Fibroblast of skin of back (primary cell): ENCODE measurements at places on chromosomes 12 and 14.

DNA sequence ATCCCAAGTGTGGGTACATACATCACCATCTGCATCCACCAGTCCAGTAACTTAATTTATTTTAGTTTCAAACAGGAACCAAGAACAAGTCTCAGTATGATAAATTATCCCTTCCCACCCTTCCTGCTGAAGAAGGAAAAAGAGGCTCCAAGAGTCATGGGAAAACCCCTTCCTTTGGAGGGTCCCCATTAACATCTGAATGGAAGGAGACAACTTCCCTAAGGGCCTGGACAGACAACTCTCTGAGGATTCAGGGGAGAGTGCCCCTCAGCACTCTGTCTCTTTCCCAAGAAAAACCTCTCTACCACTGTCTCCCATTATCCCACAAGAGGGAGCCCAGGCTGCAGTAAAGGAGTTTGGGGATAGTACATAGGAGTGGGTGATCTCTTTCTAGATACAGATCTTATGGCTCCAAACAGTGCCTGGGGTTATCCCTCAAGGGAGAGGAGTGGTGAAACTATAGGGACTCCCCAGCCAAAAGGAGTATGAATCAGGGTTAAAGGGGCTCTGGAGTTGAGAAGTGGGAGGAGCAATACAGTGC is 6.2 kb downstream of the WNT10B start:
- DNase-seq: no peak

- DNase-seq: peak; percentile 62
Observed at GRCh38 chr12:57845478-57846284, 848 bp downstream of the CTDSP2 start.

- DNase-seq: peak; percentile 73
Observed at GRCh38 chr12:68899251-68899771, 33.7 kb downstream of the CPM start.

DNA sequence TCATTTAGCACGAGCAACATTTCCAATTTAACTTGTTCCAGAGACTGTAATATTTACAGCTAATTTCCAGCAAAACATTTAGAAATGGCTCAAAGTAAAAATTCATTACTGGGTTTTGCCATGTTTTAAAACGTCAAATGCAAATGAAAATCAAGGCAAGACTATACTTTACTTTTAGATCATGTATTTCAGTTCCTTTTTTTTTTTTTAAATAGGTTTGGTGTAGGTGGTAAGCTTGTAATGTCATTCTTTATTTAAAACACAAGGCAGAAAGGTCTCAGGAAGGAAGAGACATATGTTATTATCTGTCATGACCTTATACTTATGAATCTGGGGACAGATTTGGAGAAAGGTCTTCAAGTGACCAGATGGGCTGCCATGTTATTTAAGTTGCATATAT is 54.1 kb downstream of the GRIP1 start:
- DNase-seq: no peak

GRCh38 chr14:100031506-100032281 is 33.5 kb upstream of the EVL start:
- DNase-seq: peak; percentile 99

- peak; percentile 92 for DNase-seq
Observed at GRCh38 chr14:65281991-65282895, 130.3 kb upstream of the FUT8 start.

- DNase-seq: no peak
Observed at GRCh38 chr14:70084226-70084625, 104.5 kb downstream of the SLC8A3 start.

DNA sequence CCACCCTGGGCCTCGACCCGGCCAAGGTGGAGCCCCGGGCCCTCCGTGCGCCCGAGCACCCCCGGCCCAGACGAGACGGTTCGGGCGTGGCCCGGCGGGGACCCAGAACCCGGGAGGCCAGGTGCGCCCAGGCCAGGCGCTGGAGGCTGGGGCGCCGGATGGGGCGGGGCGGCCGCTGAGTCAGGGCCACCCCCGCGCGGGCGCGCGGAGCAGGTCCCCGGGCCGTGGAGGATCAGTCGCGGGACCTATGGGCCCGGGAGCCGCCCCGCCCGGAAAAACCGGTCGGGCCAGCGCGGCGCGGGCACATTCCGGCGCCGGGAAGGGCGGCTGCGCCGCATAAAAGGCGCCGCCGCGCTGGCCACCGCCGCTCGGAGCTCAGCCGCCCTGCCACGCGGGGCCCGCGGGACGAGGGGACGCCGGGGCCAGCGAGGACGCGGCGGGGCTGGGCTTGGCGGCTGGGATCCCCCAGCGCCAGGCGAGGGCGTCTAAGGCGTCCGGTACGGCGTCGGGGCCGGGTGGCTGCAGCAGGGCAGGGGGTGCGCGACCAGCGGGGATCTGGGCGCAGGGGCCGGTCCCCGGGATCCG is 21.5 kb upstream of the KIF26A start:
- DNase-seq: no peak

DNA sequence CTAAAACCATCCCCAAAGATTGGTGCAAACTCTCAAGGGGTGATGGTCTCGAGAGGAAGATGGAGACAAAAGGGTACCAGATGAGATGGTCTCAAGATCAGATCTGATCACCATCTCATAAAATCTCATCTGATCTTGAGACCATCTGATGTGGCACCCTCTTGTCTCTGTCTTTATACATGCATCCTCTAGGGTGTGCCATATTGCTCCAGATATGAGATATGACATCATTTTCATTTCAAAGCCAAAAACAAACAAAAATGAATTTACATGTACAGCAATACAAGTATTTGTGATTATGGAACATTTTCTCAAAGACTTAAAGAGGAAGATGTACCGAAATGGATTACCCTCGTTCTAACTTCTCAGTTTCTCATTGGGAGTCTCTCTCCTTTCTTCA is 787.2 kb downstream of the GALC start:
- no peak for DNase-seq

DNA sequence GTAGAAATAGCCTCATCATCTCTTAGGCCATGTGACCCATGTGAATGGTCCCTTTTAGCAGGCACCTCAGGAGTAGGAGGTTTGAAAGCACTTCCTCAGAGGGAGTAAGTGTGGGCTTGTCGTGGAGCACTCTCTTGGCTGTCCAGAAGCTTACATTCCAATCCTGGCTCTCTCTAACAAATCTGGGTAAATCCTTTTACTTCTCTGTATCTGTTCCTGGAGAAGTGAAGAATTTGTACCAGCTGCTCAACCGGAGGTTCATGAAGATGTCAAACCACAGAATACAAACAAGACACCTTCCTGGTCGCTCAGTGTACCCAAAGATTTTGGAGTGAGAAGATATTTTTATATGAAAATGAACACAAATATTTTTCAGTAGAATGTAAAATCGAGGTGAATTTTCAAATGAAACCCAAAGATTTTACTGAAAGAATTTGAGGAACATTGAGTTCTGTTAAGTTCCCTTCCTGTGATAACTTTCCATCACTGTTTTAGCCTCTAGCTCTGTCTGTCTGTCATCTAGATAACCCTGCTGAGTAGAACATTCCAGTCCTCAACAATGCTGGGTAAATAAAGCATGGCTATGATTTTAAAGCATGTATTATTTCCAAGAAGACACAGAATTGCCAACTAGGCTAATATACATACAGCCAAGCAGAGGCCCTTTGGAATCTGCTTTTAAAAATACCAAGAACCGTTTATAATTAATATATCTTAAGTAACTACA is 263.9 kb upstream of the RGS6 start:
- DNase-seq: peak; percentile 50

- DNase-seq: peak; percentile 57
Observed at GRCh38 chr14:105419195-105420091, at the start of gene MTA1. Gene MTA1, plus strand, starts transcription at chr14:105419827. Its CDS starts 209 bp downstream, at chr14:105420036.

DNA sequence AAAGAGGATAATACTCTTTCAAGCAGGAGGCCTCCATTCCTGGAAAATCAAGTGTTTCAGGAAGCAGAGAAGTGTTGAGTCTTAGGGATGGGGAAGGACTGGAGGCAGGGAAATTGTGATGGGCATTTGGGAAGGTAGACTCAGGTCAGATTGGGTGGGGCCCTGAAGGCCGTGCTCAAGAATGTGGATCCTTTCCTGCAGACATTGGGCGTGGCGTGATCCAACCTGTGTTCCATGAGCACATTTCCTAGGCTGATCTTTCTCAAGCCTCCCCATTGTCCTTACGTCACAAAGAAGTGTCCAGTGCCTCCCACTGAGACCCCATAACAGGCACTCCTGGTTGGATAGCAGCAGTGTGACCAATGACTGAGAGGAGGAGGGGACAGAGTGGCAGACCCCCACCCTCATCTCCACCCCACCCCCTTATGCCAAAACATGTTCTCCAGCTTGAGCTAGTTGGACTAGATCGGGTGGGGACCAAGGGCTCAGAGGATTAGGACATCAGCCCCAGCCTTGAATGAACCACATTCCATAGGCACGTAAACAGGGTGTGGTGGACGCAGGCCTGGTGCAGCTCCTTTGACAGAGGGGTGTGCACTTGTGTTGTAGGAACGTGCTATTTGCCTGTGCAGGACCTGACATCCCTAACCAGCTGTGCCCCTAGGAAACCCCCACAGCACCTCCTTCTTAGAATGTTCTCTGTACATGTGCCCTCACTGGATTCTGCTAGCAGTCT is 76.8 kb downstream of the TTC9 start:
- DNase-seq: no peak

- DNase-seq: no peak
Observed at GRCh38 chr12:10207136-10207535, 5.5 kb upstream of the GABARAPL1 start.

DNA sequence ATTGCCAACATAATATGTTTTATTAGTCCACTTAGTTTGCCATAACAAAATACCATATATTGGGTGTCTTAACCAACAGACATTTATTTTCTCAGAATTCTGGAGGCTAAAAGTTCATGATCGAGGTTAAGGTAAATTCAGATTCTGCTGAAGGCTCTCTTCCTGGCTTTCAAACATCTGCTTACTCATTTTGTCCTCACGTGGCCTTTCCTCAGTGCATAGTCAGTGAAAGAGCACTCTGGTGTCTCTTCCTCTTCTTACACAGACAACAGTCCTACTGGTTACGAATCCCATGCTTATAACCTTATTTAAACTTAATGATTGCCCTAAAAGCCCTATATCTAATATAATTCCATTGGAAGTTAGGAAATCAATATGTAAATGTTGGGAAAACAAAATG is 479.7 kb downstream of the FSCB start:
- DNase-seq: no peak

GRCh38 chr12:130186651-130187268 is 24.5 kb downstream of the FZD10 start:
- peak; percentile 59 for DNase-seq

GRCh38 chr12:52191841-52192791 is at the start of gene KRT80:
Gene KRT80, minus strand, starts transcription at chr12:52192014. Its CDS starts 112 bp downstream, at chr12:52191902.
- peak; percentile 100 for DNase-seq

DNA sequence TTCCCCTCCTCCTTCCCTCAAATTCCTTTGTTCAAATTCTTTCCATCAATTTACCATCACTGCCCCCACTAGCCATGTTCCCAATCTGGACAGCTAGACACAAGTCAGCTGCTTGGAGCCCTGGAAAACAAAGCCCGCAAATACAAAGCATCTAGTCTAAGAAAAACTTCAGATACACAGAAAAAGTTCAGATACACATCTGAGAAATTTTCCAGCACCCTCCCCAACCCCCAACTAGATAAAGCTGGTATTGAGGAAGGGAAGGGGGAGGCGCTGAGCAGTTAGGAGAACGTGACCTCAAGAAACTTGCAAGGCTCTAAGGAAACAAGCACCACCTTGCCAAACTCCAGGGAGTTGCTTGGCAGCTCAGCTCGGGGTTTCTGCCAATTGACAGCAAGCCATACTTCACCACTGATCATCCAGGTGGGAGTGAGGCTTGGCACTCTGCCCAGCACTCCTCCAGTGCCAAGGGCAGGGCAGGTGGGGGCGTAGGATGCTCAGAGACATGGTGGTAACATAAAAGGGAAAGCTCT is 5.1 kb upstream of the CNIH1 start:
- DNase-seq: no peak

DNA sequence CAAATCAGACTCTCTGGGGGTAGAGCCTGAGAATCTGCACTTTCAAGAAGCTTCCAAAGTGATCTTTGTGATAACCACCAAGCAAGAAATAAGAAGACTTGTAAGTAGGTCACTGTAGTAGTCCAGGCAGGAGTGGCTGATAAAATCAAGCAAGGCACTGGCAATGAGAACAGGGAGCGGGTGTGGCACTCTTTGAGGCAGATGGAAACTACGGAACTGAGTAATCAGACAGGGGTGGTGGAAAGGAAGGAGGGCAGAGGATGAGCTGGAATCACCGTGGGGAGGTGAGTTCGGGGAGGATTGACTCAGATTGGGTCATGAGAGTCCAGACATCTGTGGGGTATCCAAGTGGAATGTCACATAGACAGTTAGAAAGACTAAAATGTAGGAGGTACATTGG is 44.4 kb upstream of the PLXNC1 start:
- DNase-seq: no peak

GRCh38 chr12:50211392-50212070 is 44.4 kb upstream of the CERS5 start:
- peak; percentile 71 for DNase-seq

DNA sequence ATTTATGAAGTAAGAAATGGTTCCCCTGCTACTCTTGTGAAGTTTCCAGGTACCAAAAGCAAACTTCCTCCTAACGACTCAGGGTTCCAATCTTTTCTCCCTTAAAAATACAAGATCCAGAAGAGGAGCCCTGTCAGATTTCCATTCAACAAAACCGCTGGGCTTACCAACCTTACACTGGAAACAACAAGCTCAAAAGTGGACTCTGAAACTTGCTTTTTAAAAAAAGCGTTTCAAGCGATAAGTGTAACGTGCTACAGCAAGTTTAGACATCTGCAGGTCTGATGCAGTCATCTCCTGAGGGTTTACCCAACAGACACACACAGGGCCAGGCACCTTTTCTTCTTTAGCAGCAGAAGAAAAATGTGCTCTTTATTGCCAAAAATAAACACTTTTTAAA is 6.9 kb upstream of the CREBL2 start:
- no peak for DNase-seq

DNA sequence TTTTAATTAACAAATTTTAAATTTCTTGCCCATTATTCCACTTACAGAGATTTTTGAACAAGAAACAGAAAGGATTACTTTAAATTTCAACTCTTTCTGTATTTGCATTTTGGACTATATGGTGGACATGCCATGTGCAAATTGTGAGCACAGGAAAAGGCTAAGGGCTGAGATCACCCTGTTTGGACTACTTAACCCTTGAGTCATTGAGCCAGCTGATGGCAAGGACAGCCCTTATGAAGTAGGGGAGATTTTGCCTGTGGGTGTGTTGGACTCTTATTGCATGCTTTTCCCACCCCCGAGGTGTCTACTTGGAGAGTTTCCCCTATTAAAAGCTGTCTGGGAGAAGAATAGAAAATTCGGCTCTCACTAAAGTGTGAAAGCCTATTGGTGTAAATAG is 17.2 kb downstream of the DERA start:
- peak; percentile 95 for DNase-seq

DNA sequence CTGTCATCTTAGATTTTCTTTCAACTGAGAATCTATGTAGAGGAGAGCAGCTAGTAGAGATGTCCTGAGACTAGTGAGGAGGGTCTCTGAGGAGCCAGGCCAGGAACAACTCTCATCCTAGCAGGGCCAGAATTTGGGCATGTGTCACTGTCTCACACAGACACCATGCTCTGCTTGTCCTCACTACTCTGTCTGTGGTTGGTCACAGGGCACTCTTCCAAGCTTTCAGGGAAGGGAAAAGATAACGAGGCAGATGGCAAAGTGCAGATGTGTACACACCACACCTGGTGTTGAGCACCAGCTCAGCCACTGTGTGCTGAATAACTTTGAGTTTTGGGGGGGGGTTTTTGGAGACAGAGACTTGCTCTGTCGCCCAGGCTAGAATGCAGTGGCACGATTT is 2.5 kb downstream of the SSPN start:
- no peak for DNase-seq
